ENCODE measurements at places on chromosomes 1 and 21.

GRCh38 chr21:39633770-39634181 lies 21.0 kb downstream of the B3GALT5 start:
- DNase-seq, result no peak
- H3K27ac ChIP-seq, result peak overlapping the region; percentile 39
- no peak overlapping the region for H3K4me3 ChIP-seq
- H3K36me3 ChIP-seq, result no peaks in the 10 kb centered on the region
- peaks cover 43% of the 10 kb centered on the region for H3K27me3 ChIP-seq

- H3K27ac ChIP-seq, result no peak overlapping the region
- H3K27me3 ChIP-seq, result no peaks in the 10 kb centered on the region
- no peaks in the 10 kb centered on the region for H3K4me1 ChIP-seq
- no peak for DNase-seq
- no peak overlapping the region for H3K4me3 ChIP-seq
- no peaks in the 10 kb centered on the region for H3K36me3 ChIP-seq
These were observed 238.7 kb downstream of the OLFM3 start for GRCh38 chr1:101757985-101758384.

- no peak for DNase-seq
- no peak overlapping the region for H3K4me3 ChIP-seq
- H3K36me3 ChIP-seq, result peaks cover 4% of the 10 kb centered on the region
- no peaks in the 10 kb centered on the region for H3K27me3 ChIP-seq
- no peak overlapping the region for H3K27ac ChIP-seq
- no peaks in the 10 kb centered on the region for H3K4me1 ChIP-seq
These were observed 12.6 kb upstream of the HMGN2 start for GRCh38 chr1:26459573-26460031.

DNA sequence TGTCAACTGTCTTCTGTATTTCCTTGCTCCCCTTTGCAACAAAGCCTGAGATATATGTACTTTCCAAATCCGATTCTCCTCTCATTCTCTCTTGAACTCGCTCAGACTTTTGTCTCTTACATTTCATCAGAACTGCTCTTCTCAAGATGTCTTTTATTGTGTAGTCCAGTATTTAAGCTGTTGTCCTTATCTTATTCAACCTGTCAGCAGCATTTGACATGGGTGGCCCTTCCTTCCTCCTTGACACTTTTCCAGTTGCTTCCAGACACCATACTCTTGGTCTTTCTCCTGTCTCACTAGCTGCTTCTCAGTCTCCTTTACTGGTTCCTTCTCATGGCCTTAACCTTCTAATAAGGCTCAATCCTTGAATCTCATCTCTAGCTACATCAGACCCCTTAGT lies 47.0 kb downstream of the TSNAX start:
- no peaks in the 10 kb centered on the region for H3K4me1 ChIP-seq
- DNase-seq, result no peak
- H3K27ac ChIP-seq, result no peak overlapping the region
- no peaks in the 10 kb centered on the region for H3K27me3 ChIP-seq
- H3K36me3 ChIP-seq, result no peaks in the 10 kb centered on the region

- H3K4me3 ChIP-seq, result no peak overlapping the region
- no peak for DNase-seq
- no peaks in the 10 kb centered on the region for H3K27me3 ChIP-seq
- H3K36me3 ChIP-seq, result no peaks in the 10 kb centered on the region
- no peak overlapping the region for H3K27ac ChIP-seq
These were observed 1059.5 kb upstream of the ADGRL4 start for GRCh38 chr1:80066060-80066459.

DNA sequence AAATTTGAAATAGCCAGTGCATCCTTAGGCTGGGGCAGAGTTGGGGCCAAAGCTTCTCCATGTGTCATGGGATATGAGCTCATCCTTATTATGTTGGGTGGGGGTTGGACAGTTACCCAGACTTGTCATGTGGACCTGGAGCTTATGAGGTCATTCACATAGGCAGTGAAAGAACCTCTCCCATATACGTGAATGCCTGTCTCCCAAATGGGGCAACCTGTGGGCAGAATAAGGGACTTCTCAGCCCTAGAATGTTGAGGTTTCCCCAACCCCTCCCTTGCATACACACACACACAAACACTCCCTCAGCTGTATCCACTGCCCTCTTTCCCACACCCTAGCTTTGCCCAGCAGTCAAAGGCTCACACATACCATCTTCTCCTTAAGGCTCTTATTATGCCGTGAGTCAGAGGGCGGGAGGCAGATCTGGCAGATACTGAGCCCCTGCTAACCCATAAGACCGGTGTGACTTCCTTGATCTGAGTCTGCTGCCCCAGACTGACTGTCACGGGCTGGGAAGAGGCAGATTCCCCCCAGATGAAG lies 2.3 kb upstream of the IVL start:
- no peaks in the 10 kb centered on the region for H3K36me3 ChIP-seq
- no peak overlapping the region for H3K4me3 ChIP-seq
- DNase-seq, result no peak
- H3K27me3 ChIP-seq, result no peaks in the 10 kb centered on the region
- H3K4me1 ChIP-seq, result peaks cover 92% of the 10 kb centered on the region

GRCh38 chr1:218357211-218357892 lies 12.2 kb downstream of the TGFB2 start:
- no peaks in the 10 kb centered on the region for H3K36me3 ChIP-seq
- peaks cover 4% of the 10 kb centered on the region for H3K4me1 ChIP-seq
- H3K27ac ChIP-seq, result no peak overlapping the region

DNA sequence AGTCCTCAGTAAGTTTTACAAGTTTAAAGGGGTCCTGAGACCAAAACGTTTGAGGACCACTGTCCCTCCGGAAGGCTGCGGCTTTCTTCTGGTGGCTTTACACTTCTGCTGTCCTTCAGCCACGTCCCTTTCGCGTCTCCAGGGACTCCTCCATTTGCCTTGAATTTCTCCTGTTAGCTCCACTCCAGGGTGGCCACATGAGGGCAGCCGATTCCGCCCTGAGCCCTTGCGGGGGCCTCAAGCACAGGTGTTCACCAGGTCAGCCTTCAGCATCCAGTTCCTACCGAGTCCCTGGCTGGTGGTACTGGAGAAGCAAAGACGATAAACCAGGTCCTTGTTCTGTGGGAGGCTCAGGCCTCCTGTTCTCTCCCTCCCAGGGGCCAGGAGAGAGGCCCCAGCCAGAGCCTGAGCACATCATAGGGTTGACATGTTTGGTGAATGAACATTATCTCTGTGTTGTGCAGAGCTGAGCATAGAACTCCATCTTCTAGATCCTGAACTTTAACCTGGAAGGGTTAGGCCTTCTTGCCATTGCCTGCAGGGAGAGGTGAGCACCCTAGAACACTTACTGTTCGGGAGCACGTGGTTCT lies 27.4 kb upstream of the COQ8A start:
- H3K4me1 ChIP-seq, result no peaks in the 10 kb centered on the region
- no peaks in the 10 kb centered on the region for H3K36me3 ChIP-seq
- H3K27ac ChIP-seq, result no peak overlapping the region
- H3K27me3 ChIP-seq, result no peaks in the 10 kb centered on the region
- no peak for DNase-seq

- DNase-seq, result no peak
- no peak overlapping the region for H3K27ac ChIP-seq
- peaks cover 27% of the 10 kb centered on the region for H3K4me1 ChIP-seq
- no peaks in the 10 kb centered on the region for H3K27me3 ChIP-seq
- H3K36me3 ChIP-seq, result no peaks in the 10 kb centered on the region
These were observed 92.3 kb downstream of the ROR1 start for GRCh38 chr1:63866084-63866483.

DNA sequence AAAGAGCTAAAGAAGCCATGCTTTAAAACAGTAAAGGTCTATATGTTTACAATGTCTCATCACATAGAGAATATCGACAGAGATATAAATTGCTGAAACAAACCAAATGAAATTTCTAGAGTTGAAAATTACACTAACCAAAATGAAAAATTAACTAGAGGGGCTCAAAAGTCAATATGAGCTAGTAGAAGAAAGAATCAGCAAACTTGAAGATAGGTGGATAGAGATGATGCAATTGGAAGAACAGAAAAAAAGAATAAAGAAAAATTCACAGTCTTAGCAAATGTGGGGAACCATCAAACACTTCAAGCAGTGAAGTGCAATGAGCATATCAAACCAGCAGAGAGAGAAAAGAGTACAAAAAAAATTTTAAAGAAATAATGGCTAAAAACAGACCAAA lies 24.1 kb upstream of the DSCAM start:
- DNase-seq, result no peak
- H3K4me3 ChIP-seq, result no peak overlapping the region

DNA sequence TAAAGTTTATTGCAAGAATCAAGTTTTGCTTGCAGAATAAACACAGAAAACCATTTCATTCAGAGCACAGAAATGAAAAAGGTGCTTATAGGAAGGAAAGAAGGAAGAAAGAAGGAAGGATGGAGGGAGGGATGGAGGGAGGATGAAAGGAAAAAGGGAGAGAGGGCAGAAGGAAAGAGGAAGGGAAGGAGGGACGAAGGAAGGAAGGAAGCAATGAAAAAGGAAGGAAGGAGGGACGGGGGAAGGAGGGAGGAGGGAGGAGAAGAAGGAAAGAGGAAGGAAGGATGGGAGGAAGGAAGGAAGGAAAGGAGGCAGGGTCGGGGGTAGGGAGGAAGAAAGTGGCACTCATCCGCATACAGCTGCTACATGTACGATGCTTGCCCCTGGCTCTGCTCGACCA lies 104.9 kb upstream of the GCLM start:
- no peaks in the 10 kb centered on the region for H3K4me1 ChIP-seq
- H3K36me3 ChIP-seq, result no peaks in the 10 kb centered on the region
- no peaks in the 10 kb centered on the region for H3K27me3 ChIP-seq
- no peak for DNase-seq
- no peak overlapping the region for H3K4me3 ChIP-seq

GRCh38 chr1:24117722-24118409 lies 5.9 kb upstream of the MYOM3 start:
- DNase-seq, result no peak
- H3K4me3 ChIP-seq, result no peak overlapping the region
- H3K27ac ChIP-seq, result peak overlapping the region; percentile 85
- no peaks in the 10 kb centered on the region for H3K36me3 ChIP-seq

GRCh38 chr1:8720347-8720746 lies 97.1 kb downstream of the RERE start:
- DNase-seq, result no peak
- no peak overlapping the region for H3K4me3 ChIP-seq
- no peaks in the 10 kb centered on the region for H3K36me3 ChIP-seq
- H3K27ac ChIP-seq, result no peak overlapping the region
- H3K27me3 ChIP-seq, result no peaks in the 10 kb centered on the region
- peaks cover 10% of the 10 kb centered on the region for H3K4me1 ChIP-seq

GRCh38 chr1:71276466-71276865 lies 195.6 kb upstream of the ZRANB2 start:
- H3K4me3 ChIP-seq, result no peak overlapping the region
- no peak for DNase-seq
- H3K4me1 ChIP-seq, result no peaks in the 10 kb centered on the region
- no peak overlapping the region for H3K27ac ChIP-seq

DNA sequence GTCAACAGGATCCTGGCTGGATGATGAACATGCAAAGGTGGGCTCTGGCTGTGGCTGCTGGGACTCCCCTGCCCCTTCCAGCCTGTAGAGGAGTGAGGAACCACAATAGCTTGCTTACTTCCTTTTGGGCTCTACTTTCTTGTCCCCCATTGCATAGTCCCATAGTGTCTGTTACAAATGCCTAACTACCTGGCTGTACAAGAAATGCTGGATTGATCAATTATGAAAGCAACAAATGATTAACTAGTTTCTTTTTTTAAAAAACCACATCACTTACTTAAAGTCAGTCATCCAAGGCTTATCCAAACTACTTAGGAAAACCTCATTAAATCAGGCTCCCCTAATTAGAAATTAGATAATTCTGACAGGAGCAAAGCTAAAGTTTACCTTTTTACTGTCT lies 514.1 kb upstream of the PKN2 start:
- H3K36me3 ChIP-seq, result no peaks in the 10 kb centered on the region
- no peak for DNase-seq
- H3K27ac ChIP-seq, result no peak overlapping the region

DNA sequence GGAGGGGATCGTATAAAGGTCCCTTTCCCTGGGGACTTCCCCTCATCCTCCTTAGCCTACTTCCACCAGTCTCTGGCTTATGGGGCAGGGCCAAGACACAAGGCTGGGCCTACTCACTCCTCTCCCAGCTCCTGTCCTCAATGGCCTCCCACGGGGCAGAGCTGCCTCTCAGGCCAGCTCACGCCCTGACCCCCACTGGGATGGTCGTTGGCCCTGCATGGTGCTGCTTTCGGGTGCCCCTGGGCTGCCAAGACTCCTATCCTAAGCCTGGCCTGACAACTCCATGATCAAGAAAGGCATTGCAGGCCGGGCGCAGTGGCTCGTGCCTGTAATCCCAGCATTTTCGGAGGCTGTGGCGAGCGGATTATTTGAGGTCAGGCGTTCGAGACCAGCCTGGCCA lies 6.2 kb downstream of the CPLANE2 start:
- DNase-seq, result no peak
- H3K4me3 ChIP-seq, result no peak overlapping the region
- H3K36me3 ChIP-seq, result no peaks in the 10 kb centered on the region

DNA sequence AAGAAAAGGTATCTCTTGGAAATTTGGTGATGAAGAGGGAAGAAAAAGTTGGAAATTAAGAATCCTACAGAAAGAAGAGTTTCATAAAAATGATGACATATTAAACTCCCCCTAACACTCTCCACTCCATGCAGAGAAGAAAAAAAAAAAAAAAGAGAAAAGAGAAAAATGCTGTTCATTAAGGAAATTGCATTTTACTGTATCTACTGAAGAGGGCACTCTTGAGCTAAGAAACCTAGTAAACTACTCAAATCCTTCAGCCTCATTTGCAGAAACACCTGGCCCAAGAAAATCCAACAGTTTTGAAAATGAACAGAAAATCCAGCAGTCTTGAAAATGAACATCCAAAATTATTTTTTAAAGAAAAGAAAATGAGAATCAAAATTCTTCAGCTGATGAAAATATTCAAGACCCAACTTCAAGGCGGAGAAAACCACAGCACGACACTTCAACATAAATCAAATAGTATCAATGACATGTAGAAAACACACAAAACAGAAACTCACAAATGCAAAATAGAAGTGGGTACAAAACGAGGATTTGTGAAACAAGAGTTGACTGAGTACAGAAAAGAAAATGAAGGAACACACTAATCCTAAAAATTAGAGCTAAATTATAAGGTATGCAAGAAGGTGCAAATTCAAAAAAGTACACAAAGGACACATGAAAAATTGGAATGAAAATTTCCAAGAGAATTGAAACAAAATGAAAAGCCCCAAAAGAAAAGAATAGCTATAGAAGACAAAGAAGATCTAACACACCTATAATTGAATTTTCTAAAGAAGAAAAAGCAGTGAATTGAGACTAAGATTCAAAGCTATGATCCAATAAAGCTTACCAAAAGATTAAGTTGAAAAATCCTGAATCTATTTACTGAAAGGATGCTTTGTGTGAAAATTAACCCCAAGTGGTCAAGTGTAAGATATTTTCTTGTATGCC lies 73.2 kb upstream of the DNAJC6 start:
- no peaks in the 10 kb centered on the region for H3K27me3 ChIP-seq
- H3K27ac ChIP-seq, result no peak overlapping the region
- H3K36me3 ChIP-seq, result no peaks in the 10 kb centered on the region
- DNase-seq, result no peak
- no peak overlapping the region for H3K4me3 ChIP-seq

Measured in esophagus squamous epithelium (tissue), 5 donors.